HT-29 (cell line): ENCODE measurements at places on chromosomes 11 and 22.

DNA sequence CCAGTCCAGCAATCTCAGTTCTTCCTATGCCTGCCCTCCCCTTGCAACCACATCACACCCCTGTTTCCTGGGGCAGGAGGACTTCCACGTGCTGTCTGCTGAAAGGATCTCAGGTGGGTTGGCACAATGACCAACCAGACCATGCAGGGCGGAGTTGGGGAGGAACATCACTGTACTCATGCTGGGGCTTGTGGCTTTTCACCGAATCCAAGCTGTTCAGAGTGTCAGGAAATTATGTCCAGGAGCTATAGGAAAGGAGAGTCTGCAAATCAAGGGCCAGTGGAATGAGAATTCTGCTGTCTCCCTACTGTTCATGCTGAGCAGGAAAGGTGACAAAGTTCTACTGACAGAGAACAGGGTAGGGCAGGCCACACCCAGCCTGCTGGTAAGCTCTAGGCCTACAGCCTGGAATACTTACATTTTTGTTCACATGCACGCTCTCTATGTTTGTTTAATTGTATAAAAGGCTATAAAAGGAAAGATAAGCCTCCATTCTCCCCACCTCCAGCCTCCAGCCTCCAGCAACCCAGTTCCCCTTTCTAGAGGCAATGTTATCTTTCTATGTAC, 1.7 kb upstream of the PLAAT2 start:
- DNase-seq = peak; percentile 87

DNA sequence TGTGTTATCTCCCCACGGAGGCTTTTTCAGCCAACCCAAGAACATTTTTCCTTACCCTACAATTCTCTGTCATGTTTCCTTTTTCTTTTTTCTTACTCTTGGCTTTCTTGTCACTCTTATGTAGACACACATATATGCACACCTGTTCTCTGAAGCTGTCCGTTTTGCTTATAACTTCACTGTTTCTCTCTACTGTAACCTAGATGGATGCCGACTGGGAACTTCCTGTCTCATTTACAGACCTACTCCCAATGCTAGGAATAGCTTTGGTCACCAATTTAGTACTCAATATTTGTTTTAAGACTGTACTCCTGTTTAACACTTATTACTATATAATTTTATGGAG, 9.9 kb upstream of the CASP12 start:
- DNase-seq = no peak

DNA sequence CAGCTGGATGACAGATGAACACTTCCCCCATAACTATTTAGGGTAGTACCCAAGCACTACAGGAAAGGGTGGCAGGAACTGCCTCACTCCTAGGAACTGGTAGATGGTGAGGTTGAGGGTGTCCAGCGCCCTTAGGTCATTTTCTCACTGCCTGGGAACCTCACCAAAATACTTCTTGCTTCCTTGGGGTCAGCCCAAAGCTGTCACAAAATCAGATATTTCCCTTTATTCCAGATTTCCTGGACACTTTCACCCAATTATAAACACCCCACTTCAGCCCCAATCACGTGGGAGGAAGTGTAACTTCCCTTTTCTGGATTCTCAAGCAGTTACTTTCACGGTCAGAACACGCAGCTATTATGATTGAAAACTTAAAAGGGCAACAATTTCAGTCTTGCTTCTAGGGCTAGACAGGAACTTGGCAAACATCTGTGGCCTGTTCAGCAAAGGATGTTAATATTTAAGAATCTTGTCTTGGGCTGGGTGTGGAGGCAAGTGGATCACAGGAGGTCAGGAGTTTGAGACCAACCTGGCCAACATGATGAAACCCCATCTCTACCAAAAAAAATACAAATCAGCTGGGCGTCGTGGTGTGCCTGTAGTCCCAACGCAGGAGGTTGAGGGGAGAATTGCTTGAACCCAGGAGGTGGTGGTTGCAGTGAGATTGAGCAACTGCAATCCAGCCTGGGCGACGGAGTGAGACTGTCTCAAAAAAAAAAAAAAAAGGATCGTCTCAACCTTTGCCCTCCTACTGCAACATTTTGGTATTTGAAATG, 4.0 kb downstream of the FTH1 start:
- peak; percentile 66 for DNase-seq

DNA sequence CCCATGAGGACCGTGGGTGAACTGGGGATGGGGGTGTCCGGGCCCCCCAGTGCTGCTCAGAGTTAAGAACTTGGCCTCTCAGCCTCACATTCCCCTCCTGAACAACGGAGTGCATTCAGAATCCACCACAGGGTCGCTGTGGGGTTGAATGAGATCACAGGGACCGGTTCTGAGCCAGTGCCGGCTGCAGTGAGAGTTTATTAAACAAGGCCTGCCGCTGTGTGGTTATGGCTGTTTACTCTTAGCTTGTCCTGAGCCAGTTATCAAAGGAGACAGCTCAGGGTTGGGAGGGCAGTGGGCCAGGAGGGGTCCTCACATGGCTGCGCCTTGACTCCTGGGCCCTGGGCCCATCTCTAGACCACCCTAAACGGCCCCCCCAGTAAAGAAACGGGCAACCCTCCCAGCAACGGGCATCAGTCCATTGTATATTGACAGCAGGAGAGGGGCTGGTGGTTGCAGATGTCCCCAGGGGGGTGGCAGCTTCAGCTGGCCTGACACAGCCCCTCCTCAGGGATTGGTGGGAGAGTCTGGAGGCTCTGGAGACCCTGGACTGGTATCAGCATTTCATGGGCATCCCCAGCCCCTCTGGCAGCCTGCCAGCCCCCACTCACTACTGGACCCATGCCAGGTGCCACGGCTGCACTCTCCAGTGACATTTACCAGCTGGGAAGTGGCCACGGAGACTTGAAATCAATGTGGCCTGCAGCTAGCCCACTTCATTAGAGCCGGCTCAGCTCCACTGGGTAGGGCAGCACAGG, 15.1 kb upstream of the CABP7 start:
- DNase-seq = peak; percentile 68

DNA sequence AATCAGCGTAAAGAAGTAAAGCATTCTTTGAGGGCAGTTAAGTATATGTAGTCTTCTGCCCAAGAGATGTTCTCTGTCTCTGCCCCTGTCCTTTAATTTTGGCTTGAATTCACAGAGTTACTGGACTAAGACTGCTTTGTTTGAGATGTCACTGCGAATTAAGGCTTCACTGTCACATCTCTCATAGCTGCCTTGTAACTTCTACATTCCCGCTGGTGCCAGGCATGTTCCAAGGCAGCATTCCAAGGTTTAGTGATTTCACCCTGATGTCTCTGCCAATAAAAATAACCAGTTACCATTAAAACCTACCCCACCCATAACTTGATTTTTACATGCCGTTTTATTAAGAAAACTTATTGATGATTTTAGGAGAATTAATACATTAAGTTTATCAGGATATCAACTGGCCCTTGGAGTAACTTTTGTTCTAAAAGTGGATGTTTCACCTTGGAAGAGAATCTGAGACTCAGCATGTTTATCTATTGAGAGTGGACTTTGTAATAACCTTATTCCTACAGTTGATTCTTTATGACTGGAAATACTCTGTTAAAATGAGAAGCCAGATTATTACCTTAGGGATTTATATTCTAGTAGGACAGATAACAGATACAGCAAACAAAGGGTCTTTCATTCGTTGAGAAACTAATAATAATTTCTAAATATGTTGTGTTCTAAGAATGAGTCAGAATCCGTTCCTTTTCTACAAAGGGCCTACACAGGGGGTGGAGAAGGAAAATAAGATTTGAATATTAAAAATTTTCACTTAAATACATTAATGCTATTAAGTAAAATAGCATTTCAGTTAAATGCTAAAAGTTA, 110.2 kb downstream of the UVRAG start:
- peak; percentile 13 for DNase-seq
